ENCODE measurements at places on chromosomes 6 and 20.

- no peak for DNase-seq
These were observed 1.3 kb upstream of the TAB2 start for GRCh38 chr6:149316108-149316727.

DNA sequence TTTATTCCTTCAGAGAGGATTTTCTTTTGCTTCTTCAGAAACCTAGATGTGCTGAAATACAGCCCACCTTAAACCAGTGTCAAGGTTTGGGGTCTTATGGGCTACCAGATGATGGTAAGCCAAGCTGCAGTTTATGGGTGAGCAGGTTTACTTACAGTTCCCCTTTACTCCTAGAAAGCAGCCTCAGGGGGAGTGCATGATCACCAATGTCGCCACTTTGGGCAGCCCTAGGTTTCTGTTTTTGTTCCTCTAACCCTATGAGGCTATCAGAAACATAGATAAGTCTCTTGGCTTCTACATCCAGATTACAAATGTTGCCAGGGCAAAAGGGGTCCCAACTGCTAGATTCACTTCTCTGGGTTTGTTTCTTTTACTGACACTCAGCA is 67.2 kb downstream of the TRIM27 start:
- DNase-seq, result no peak

DNA sequence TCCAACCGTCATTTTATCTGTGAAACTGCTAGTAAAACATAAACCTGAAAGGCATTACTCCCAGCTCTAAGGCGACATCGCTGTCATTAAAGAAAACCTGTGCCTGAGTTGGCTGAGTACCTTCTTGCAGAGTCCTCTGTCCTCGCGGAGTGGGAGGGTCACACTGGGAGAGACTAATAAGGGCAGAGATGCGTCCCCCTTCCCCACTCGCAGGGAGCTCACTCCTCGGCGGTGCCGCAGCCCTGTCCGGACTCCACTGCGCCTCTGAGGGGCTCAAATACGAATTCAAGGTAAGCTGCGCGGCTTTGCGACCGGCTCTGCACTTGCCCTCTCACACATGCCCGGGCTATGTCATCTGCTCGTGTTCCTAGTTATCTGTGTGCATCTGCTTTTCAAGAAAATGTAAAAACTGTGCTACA is at the start of gene COL19A1:
Gene COL19A1, plus strand, starts transcription at position 206 of the 419 bp plus-strand sequence. CDS start 13,012 bp downstream, outside the sequence.
- DNase-seq, result peak; percentile 25

DNA sequence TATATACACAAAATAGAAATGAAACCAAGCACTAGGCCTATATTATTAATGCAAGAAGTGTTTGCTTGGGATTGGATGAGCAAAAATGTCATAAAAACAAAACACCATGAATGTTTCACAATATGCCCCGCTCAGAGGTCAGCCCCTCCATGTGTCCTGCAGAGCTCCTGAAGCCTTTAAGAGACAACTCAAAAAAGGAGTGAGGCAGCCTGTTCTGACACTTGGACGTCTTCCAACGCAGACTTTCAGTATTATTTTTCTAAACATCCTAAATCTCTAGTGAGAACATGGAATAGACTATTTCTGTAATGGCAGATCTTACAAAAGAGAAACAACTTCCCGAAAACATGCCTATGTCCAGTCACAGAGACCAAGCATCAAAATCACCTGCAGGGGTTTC is 322.6 kb downstream of the PRKN start:
- DNase-seq, result no peak

- DNase-seq, result no peak
These were observed 2.6 kb downstream of the CST4 start for GRCh38 chr20:23686046-23686750.

DNA sequence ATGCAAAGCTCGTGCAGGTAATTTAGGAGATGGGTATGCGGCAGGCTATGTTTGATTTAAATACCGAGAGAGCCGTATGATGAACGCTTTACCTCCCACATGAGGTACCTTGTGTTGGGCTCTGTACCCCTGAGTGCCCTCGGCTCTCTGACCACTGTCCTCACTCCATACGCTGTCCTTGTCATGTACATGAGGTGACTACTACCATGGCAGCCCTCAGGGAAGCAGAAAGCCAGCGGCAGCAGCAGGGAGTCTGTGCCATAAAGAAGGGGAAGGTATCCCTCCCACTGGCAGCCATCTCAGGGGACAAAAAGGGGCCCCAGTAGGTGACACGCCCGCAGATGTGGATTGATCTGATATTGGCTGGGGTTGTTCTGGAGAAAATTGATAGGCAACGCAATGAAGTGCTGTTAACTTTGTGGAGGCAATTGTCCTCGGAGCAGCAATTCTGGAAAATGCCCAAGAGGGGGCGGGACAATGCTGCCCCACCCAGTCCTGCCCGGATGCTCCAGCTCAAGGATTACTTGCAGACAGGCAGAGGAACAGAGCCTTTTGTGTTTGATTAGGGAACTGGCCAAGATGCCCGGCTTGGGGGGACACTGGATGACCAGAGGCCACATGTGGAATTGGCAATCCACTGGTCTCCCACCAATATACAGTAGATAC is 38.0 kb upstream of the HSF2 start:
- DNase-seq, result no peak

GRCh38 chr20:1204113-1204512 is 859 bp downstream of the C20orf202 start:
- DNase-seq, result no peak

DNA sequence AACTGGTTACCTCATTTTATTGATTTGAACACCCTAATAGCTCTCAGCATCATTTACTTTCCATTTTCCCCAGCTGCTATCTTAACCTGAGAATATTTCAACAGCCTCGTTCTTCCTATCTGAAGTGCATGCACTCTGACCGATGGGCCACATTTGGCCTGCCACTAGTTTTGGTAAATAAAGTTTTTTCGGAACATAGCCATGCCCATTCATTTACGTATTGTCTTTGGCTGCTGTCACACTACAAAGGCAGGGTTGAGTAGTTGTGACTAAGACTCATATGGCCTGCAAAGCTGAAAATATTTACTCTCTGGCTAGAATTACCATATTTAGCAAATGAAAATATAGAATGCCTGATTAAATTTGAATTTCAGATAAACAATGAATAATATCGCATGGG is 10.8 kb downstream of the ADGRF4 start:
- DNase-seq, result no peak

DNA sequence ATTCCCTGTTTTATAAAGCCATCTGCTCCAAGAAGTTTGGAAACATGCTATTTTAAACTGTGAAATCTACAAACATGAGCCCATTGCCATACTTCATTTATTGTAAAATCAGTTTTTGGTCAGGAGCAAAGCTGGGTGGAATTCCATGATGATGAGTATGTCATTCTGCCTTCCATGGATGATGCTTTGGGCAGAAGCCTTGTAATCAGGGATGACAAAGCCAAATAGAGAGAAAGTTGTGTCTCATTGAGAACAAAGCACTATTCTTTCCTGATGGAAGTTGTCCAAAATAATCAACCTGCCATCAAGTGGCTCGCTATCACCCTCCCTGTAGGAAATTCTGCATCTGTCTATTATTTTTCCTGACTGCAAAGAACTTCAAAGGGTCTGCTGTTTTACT is 313.0 kb upstream of the DEFB112 start:
- DNase-seq, result no peak

DNA sequence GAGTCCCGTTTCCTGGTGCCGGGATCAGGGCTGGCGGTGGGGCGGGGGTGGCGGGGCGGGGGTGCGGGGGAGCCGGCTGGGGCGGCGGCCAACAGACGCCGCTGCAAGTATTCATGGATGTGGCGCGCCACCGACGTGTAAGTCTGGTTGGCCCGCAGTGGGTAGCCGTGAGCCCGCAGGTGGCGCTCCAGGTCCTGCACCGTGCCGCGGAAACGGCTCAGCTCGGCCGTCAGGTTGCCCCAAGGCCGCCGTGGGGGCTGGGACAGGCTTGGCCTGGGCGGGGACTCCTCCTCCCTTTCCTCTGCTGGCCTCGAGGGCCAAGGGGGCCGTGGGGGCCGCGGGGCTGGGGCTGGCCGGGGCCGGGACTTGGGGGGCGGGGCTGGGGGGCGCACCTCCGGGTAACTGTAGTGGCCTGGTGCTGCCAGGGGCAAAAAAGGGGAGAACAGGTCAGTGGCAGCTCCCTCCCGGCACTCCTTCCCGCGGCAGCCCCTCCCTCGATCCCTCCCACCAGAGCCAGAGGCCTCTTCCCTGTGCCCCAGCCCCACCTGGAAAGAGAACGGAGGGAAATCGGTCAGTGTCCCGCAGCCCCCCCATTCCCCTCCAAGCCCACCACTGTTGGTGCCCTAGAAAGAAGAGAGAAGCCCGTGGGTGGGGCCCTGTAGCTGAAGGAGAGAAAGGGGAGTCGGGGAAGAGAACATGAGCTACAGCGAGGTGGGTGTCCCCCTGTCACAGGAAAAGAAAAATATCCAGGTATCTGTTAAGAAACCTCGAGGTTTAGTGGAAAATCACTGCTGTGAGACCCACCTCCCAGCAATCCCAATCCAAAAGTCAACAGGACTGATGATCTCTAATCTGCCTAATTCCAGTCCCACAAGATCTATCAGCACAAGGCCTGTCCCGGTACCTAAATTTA is 21.3 kb downstream of the TNXB start:
- DNase-seq, result peak; percentile 74

DNA sequence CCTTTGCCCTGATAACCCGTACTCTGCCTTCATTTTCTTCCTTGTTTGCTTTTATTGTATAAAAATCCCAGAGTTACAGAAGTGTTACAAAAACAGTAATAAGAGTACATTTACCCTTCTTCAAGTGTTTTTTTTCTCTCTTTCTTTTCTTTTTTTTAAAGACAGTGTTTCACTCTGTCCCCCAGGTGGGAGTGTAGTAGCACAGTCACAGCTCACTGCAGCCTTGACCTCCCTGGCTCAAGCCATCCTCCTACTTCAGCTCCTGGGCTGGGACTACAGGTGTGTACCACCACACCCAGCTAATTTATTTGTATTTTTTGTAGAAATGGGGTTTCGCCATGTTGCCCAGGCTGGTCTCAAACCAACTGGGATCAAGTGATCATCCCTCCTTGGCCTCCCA is 402.7 kb downstream of the CDKAL1 start:
- DNase-seq, result no peak

- no peak for DNase-seq
These were observed 69.9 kb downstream of the SESN1 start for GRCh38 chr6:109024784-109025183.

DNA sequence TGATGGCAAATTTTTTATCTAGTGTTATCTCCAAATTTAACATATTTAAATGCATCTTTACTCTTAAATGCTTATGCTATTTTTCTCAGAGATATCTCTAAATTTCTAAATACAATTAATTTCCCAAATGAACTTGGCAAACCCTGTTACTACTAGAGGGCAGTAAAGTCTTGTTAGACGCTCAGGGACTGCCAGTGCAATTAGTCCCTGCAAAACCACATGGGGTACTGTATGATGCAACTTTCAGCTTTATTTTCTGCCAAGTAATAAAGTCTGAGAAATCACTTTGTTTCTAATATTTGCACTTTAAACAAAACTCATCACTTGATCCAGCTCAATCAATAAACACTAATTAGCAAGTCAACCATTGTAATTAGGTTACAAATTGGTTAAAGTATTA is 76.0 kb upstream of the ADGRB3 start:
- DNase-seq, result no peak

GRCh38 chr6:132188556-132189264 is 212.6 kb downstream of the MOXD1 start:
- no peak for DNase-seq

DNA sequence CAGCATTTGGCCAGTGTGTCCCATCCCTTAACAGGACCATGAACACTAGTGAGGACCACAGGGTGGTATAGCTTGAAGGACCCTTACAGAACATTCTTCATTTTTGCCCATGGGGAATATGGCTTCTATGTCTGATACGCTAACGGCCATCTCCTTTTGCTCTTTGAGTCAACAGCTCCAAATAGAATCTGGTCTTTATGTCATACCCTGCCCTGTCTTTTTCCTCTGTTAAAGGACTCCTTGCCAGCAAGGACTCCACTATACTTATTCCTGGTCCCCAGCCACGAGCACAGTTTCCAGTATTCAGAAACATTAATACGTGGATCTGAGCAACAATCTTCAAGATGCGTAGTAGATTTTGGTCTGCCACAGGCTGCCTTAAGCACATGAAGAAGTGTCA is 22.5 kb downstream of the SERPINB1 start:
- no peak for DNase-seq

DNA sequence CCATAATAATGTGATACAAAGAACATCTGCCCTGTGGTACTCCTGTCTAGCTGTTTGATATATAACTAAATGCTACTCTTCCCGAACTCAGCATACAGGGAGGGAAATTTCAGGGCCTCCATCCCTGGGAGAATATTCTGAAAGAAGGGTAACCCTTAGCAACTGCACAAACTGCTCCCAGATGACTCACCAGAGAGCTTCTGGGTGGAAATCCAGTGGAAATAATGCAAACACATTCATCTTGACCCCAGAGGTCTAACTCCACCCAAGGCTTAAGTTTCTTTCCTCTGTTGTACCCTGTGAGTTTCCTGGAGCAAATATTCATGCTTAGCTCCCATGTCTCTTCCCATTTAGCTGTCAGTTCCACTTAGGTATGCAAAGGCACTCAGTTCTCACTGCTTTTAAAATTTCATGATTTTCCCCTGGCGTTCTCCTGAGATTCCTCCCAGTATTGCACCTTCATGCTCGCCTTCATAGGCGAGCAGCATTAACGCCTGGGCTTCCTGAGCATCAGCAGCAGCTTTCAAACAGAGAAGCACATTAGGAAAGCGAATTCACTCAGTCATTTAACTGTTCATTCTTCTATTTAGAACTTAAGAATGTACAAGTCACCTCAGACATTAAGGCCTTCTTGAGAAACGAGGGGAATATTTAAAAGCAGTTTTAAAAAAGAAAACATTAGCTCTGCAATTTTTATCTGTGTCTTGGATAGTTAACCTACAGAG is 43.8 kb upstream of the LAMA4 start:
- no peak for DNase-seq

- no peak for DNase-seq
These were observed 16.5 kb downstream of the PPP1R10 start for GRCh38 chr6:30600451-30600961.
